ENCODE measurements at places on chromosomes 12 and 14.
A peak's percentile ranks its signal among the peaks of the same experiment; 100 is the strongest.

DNA sequence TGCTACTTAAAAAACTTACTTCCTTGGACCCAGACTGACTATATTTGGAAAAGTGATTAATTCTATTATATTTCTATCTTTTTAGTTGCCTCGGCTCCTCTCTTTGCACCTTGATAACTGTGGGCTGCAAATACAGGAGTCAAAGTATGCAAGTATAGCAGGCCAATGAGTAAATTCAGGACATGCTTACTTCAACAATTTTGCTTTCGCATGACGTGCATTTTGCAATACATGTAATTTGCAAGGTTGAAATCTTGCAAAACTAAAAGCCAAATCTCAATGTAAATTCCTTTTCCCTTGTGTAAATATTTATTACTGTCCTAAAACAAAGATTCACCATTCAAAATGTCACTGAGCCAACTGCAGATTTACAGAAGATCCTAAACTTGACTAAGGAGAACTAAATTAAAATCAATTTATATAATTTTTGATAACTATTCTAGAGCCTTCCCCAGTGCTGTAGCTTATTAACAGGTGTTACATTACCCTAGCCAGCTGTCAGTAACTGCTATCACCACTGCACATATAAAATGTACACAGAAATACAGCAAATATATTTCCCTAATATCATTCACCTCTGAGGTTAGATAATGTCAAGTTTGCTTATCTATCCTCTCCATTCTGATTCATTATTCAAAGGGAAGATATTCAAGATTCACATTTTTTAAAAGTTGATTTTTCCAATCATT lies 1069.5 kb downstream of the TRHDE start:
- DNase-seq: no peak

GRCh38 chr12:30473274-30473673 lies 222.4 kb downstream of the IPO8 start:
- DNase-seq: no peak

DNA sequence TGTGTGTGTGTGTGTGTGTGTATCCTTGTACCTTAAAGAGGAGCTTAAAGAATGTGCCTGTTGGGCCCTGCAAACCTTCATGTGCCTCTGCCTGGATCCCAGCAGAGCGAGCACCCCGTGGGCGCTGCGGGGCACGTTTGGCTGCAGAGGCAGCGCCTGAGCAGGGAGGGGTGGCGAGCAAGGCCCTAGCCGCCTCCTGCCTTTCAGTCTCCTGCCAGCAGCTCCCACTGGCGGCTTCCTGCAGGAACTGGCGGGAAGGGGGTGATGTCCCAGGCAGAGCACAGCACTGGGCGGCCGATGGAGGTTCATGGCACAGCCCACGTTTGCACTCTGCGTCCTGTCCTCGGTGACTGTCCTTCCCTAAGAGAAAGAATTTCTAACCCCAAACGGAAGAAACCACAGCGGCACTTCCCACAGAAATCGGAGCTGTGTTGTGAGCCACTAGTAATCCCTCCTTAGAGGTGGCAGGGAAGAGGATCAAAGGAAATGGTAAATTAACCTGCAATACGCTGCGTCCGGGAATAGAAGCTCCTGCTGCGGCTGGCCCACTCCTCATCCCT lies 19.8 kb downstream of the ZBTB42 start:
- peak; percentile 72 for DNase-seq

DNA sequence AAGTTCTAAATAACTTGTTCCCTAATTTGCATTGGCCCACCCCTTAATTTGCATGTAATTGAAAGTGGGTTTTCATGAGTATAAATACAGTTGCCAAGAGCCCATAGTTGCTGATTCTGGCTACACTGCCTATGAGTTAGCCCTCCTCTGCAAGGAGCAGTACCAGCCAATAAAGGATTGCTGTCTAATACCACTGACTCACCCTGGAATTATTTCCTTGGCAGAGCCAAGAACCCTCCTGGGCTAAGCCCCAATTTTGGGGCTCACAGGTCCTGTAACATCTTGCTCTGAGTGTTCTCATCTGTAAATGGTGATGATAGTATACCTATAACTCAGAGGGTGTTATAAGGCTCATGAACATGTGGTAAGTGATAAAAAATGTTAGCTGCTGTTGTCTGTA lies 6.8 kb downstream of the TTC8 start:
- peak; percentile 81 for DNase-seq

Data from IMR-90 (cell line).